T-cell (primary cell): ENCODE measurements at places on chromosomes 4 and X. TPM values are rescaled to one million over a fixed set of nuclear protein-coding genes. Genes with fewer than 3 reads are reported as not detected.

The CCDC158 gene
- total RNA-seq, result not detected

The SLC10A3 gene
- total RNA-seq, result 30.2 TPM

DNA sequence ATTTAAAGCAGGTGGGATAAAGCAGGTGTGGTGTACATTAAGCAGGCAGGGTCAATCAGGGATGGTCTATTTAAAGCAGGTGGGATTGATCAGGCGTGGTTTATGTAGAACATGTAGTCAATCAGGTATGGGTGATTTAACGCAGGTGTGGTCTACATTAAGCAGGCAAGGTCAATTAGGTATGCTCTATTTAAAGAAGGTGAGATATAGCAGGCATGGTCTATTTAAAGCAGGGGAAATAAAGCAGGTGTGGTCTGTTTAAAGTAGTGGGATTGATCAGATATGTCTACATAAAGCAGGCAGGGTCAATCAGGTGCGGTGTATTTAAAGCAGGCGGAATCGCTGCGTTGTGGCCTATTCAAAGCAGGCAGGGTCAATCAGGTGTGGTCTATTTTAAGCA is 88.6 kb upstream of the MXRA5 start:
- H3K4me3 ChIP-seq, result no peak overlapping the region
- H3K4me1 ChIP-seq, result no peaks in the 10 kb centered on the region
- H3K36me3 ChIP-seq, result no peaks in the 10 kb centered on the region
- no peaks in the 10 kb centered on the region for H3K27me3 ChIP-seq
- no peak for DNase-seq

- no peaks in the 10 kb centered on the region for H3K4me1 ChIP-seq
- H3K27ac ChIP-seq, result no peak overlapping the region
- H3K4me3 ChIP-seq, result no peak overlapping the region
Measured at GRCh38 chr4:140697709-140698560, 58.2 kb downstream of the TBC1D9 start.

GRCh38 chrX:16114611-16115010 is 8.8 kb upstream of the GRPR start:
- DNase-seq, result no peak
- H3K27ac ChIP-seq, result no peak overlapping the region
- H3K27me3 ChIP-seq, result no peaks in the 10 kb centered on the region
- H3K4me3 ChIP-seq, result no peak overlapping the region
- no peaks in the 10 kb centered on the region for H3K4me1 ChIP-seq

DNA sequence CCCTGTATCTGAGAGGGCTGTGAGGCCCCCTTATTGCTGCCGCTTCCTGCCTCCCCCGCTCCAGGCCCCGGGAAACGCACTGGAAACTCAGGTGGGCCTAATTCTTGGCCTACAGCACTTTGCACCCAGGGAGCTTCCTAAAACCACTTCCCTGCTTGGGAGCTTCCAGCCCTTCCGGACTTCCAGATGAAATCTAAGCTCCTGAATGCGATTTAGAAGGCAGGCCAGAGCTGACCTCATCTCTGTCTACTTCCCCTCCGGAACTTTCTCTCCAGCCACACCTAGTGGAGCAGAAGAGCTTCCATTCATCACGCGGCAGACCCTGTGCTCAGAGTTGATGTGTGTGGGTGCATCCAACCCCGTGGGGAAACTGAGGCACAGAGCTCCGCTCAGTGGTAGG is 84.2 kb downstream of the SORCS2 start:
- H3K4me3 ChIP-seq, result no peak overlapping the region
- no peak for DNase-seq
- H3K36me3 ChIP-seq, result no peaks in the 10 kb centered on the region
- no peaks in the 10 kb centered on the region for H3K4me1 ChIP-seq

DNA sequence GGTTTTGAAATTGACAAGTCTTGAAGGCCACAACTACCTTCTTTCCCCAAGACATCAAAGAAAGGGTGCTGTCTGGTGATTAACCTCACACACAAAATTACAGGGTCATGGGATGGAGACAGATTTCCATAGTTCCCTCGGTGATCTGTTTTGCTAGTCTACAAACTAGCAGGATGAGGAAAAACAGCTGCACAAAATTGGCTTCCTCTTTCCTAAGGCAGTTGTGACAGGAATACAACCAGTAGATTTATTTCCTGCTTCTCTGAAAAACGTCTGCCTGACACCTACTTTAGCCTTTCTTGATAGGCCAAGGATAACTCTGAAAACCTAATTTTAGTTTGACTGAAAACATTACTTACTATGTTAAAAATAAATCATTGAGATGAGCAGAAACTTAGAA is 39.6 kb downstream of the DKK2 start:
- H3K36me3 ChIP-seq, result no peaks in the 10 kb centered on the region
- H3K27ac ChIP-seq, result no peak overlapping the region
- no peak for DNase-seq
